ENCODE measurements at places on chromosomes 3 and 15.

DNA sequence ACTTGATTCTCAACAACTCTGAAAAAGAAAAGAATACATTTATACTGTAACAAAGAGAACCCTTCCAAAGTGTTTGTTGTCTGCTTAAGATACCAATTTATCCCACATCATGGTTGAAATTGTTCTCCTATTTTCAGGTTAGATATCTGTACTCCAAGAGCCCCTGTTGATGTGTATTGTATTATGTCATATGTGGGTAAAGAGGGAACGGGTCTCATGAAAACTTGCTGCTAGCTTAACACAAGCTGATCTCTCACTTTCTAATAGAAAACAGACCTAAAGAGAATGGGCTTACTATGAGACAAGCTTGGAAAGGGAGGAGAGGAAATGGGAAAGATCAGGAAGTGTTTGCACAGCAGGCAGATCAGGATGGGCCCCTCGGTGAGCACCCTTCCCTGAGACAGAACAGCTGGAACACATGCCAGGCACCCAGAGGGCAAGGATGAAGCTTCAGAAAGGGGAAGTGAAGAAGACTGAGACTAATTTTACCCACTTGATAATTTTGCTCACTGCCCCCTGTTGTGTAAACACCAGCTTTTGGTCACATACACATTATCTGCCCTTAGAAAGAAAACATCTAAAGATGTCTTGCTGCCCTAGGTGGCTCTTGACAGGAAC is 747.9 kb upstream of the CCDC54 start:
- DNase-seq = no peak

GRCh38 chr3:188067932-188068331 is 86.0 kb upstream of the LPP start:
- no peak for DNase-seq

DNA sequence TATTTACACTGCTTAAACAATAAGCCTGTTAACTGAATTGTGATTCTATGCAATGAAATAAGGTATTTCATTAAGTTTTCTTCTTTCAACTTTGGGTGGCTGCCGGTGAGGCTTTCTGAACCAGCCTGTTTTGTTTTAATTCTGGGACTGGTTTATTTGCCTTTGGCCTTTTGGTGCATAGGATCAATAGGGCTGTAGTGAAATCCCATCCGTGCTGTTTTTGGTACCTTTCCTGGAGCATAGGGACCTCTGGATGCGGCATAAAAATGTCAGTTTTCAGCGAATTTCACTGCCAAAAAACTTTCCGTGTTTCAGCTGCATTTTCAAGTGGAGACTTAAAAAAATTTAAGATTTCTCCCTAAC is 514 bp downstream of the PLS1 start:
- no peak for DNase-seq

GRCh38 chr3:48135552-48136495 is 52.4 kb downstream of the CDC25A start:
- DNase-seq = no peak

- no peak for DNase-seq
Measured at GRCh38 chr3:47571391-47572175, 7.1 kb downstream of the CSPG5 start.

DNA sequence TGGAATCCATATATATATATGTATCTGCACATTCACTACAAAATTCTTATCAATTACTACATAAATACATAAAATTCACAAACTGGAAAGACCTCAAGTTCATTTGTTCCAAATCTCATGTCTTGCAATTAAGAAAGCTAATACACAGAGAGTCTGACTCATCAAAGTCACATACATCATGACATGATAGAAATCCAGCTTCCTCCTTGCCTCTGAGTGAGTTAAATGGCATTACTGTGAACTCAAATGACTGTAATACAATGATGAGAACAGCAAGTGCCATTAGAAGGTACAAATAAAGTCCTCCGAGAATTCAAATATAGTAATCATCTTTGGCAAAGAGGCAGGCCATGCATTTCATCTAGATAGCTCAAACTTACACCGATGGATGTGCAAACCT is 55.1 kb upstream of the AGTR1 start:
- no peak for DNase-seq

GRCh38 chr3:119310071-119310470 is 15.9 kb downstream of the ARHGAP31 start:
- no peak for DNase-seq

GRCh38 chr15:27427276-27427675 is 456.3 kb downstream of the GABRG3 start:
- no peak for DNase-seq

GRCh38 chr3:123687286-123687685 is 102.4 kb upstream of the HACD2 start:
- DNase-seq = no peak

DNA sequence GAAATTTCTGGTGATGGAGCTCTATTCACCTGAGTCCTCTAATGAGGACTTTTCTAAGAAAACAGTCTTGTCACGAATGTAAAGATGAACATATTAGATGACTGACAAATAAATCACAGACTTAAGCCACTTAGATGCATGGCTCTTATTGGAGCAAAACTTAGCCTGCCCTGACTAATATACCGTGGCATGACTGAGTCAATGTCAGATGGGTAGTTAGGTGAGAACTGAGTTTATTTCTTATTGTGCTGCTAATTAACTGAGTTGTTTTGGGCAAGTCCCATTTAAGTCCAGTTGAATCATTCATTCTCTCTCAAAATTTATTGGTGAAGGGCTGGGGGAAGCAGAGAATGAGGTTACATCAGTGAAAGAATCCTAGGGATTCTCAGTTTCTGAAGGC is 459.8 kb downstream of the MCTP2 start:
- no peak for DNase-seq

GRCh38 chr3:179151474-179151873 is 3.3 kb downstream of the PIK3CA start:
- no peak for DNase-seq

GRCh38 chr3:195070336-195070735 is 200.6 kb downstream of the XXYLT1 start:
- no peak for DNase-seq

DNA sequence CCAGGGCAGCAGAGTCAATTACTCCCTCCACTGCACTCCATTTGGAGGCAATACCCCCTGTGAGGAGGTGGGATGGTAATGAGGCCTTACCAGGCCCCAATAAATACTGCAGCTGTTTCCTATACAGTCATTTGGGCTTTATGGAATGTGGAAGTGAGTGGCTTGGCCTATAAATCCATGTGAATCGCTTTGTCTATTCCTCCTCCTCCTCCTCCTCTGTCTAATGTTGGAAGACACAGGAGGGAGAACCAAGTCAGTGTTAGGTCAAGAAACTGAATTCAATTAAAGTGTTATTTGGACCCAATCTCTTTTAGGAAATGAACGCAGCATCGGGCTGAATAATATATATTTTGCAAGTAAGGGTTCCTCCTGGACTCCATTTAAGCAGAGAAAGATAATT is 17.3 kb upstream of the SRGAP3 start:
- DNase-seq = no peak

GRCh38 chr3:126473292-126474168 is 2.2 kb downstream of the ZXDC start:
- DNase-seq = no peak

DNA sequence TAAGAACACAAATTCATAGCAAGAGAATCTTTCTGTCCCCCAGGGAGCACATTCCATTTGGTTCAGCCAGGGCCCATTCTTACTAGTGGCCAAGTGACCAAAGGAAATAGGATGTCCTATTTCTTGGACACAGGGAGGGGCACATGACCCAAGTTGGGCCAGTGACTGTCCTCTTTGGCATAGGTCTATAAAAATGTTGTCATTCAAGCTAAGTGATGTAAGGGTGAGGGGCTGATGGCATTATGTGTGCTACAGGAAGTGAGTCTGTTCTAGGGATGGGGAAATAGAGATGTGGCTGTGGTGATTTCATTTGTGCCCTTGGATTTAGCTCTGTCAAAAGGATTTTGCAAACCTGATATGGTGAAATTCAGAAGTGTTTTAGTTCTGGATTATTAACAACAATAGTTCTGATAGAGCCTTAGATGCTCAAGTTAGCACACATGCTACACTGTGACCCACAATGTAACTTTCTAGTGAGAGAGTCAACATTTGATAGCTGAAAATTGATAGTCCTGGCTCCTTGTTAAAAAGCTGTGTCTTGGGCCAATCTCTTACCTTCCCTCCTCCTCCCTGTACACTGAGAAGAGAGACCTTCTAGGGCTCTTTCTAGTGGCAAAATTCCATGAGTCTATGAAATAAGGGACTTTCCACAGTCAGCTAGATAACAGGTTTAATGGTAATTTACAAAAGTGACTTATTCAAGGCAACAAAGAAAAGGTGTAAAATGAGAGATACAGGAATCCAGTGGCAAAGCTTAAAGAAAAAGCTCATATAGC is 117.2 kb downstream of the THRB start:
- DNase-seq = no peak

GRCh38 chr15:68365770-68366169 is 66.2 kb downstream of the ITGA11 start:
- no peak for DNase-seq

DNA sequence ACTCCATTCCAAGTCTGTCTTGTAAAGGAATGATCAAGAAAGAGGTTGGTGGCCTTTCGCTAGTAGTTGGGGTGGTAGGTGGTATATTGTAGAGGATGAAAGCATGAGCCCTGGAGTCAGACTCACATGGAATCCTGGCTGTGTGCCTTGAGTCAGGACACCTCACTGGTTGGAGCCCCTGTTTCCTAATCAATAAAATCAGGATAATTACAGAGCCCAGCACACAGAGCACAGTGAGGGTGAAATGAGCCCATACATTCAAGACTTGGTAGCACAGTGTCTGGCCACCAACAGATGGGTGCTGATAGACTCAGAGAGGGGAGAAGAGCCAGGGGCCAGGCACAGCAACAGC is 95.1 kb upstream of the MYZAP start:
- DNase-seq = no peak

DNA sequence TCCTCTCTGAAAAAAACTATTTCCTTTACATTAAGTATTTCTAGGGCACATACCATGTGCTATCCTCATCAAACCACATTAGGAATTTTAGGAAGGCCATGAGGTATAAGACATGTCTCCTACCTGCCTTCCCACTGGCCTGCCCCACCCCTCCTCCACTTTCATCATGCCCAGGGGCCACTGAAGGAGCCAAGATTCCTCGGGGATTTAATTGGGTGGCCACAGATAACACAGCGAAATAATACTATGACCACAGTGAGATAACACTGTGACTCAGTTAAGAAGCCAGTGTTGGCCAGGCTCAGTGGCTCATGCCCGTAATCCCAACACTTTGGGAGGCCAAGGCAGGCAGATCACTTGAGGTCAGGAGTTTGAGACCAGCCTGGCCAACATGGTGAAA is 9.8 kb upstream of the BMF start:
- no peak for DNase-seq

GRCh38 chr3:85571835-85572234 is 613.0 kb downstream of the CADM2 start:
- DNase-seq = no peak

DNA sequence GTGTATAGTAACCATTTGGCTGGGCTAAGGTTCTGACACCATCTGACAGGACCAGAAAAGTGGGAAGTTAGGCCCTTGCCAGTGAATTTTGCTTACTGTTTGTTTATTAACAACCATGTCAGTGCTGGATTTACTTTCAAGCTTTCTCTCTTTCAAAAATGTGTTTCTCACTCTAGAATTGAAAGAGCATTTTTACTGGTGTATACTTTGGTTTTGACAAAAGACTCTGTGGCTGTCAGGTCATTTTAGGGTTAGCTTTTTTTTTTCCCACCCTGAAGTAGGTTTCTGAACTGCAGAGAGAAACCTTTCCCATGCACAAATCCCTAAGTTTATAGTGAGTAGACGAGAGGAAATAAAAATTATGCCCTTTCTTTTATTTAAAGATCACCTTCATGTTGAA is 230.0 kb upstream of the TBC1D5 start:
- DNase-seq = no peak
